ENCODE measurements at places on chromosomes 4 and X.
A peak's percentile ranks its signal among the peaks of the same experiment; 100 is the strongest.

DNA sequence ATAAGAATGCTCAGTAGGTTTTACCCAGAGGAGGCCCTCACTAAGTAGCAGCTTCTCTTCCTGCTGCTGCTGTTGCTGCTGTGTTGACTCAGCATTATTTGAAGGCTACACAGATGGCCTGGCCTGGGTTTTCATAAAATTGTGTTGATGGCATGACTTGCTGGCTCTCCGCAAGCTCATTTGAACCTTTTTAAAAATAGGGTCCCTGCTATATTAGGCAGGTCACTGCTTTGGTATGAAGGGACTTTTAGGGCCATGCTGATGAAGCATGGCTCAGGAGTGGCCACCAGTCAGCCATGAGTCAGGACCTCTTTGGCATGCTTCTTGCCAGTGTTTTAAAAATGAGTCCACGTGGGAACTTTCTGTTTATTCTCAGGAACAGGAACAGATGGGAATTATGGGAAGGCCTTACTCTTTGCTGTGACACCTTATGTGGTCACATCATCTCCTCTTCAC is 128.7 kb downstream of the MID1IP1 start:
- DNase-seq: no peak

DNA sequence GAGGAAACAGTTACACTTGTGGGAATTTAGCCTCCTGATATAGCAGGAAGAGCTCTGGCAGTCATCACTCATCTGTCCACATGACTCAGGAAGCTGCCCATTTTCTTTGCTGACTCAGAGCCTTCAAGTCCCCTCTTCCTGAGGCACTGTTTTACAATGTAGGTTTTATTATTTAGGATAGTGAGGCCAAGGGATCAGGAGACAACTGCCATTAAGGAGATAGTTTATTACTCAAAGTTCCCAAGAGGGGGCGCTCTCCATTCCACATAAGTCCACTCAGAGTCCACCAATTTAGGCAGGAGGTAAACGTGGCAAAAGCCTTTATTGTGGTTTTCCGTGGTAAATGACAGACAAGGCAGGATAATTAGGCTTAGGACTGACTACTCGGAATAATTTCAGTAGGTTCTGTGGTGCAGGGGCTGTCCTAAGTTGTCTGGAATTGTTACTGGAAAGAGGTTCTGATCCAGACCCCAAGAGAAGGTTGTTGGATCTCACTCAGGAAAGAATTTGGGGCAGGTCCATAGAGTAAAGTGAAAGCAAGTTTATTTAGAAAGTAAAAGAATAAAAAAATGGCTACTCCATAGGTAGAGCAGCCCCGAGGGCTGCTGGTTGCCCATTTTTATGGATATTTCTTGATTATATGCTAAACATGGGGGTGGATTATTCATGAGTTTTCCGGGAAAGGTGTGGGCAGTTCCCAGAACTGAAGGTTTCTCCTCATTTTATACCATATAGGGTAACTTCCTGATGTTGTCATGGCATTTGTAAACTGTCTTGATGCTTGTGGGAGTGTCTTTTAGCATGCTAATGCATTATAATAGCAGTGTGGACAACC is 96.0 kb upstream of the RAB40AL start:
- DNase-seq: no peak

- DNase-seq: no peak
These were observed 4.5 kb upstream of the ITM2A start for GRCh38 chrX:79371640-79372039.

DNA sequence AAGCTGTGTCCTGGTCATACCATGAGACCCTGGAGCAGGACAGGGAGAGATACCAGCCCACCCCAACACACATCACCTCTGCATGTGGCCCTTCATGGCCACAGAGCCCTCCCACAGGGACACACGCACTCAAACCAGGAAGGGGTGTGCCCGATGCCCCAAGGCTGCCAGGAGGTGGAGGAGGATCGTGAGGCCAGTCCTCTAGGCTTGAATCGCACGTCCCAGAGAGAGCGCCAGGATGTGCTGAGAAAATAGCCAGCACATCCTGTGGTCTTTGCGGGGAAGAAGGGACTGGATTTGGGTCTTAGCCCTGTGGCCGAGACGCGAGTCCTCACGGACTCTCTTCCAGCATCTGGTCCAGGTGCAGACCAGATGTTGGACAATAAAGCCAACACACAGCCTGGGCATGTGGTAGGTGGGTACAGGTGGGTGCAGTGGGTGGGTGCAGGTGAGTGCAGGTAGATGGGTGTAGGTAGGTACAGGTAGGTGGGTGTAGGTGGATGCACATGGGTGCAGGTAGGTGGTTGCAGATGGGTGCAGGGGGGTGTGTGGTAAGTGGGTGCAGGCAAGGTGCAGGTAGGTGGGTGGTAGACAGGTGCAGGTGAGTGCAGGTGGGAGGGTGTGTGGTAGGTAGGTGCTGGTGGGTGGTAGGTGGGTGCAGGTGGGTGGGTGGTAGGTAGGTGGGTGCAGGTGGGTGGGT is 94.3 kb upstream of the AFAP1 start:
- no peak for DNase-seq

DNA sequence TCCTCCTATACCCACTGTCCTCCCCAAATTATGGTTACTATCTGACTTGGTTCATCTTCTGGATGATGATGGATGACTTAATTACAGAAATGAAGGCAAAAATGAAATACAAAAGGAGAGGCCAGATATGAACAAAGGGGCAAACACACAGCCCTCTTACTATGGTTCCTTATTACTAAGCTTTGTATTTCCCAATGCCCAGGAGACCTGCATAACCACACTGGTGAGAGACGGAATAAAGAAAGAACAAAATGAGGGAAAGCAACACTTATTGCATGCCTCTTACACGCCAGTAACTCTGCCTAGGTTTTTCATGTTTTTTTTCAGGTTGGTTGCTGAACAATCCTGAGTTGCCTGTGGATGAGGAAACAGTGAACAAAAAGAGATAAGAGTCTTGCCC is 120.5 kb downstream of the SLC10A7 start:
- no peak for DNase-seq

GRCh38 chrX:20515841-20516461 is 249.2 kb upstream of the RPS6KA3 start:
- peak; percentile 68 for DNase-seq

DNA sequence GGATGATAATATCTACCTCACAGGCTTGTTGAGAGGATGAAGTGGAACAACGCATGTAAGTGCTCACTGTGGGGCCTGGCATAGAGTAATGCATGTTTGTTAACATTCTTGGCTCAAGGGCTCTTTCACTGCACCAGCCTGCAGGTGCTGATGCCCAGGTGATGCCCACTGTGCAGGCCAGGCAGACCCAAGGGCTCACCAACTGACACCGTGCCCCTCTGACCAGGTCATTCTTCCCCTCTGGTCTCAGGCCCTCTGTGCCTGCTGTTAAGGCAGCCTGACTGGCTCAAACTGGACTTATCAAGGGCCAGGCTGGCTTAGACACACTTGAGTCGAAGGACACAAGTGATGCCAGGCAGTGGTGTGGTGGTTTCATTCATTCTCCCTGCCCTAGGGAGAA is 90.5 kb downstream of the PJA1 start:
- DNase-seq: no peak

DNA sequence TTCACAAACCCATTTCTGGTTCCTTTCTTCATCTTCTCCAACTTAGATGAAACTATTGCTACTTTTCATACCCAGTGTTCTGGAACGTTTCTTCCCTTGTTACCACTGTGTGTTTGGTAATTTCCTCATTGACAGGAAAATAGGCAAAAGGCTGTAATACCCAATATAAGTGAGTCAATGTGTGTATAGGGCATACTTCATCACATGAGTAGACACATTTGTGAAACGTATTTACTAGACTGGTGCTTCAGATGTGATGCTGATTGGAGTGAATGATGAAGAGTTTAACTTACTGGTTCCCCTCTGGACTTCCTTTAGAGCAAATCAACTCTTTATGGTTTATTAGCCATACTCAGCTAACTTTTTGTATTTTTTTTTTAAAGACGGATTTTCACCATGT is 195.1 kb upstream of the ATP6AP2 start:
- DNase-seq: no peak

Data from SW 1271 (cell line).